ENCODE measurements at places on chromosomes 3 and 15.
A peak's percentile ranks its signal among the peaks of the same experiment; 100 is the strongest.

DNA sequence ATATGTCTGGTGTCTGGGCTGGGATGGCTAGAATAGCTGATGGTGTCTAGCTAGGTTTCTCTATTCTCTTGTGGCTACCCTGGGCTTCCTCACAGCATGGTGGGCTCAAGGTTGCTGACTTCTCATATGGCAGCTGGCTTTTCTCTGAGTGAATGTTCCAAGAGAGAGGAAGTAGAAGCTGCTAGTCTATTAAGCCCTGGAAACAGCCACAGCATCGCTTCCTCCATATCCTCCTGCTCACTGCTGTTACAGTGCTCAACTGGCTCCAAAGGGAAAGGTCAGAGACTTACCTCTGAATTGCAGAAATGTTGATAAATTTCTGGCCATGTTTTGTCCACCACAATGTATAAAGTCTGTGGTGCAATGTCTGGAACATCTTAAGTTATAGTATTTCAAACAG is 299.9 kb upstream of the ADAMTS9 start:
- no peak for DNase-seq

GRCh38 chr3:123633530-123633929 is 48.7 kb upstream of the HACD2 start:
- no peak for DNase-seq

GRCh38 chr3:67286586-67286985 is 288.5 kb downstream of the KBTBD8 start:
- DNase-seq = no peak

GRCh38 chr15:49423901-49424550 is 984 bp downstream of the FGF7 start:
- no peak for DNase-seq

GRCh38 chr15:84862214-84862975 is 22.1 kb upstream of the SLC28A1 start:
- DNase-seq = no peak

- no peak for DNase-seq
Measured at GRCh38 chr3:100023595-100023994, 90.7 kb downstream of the FILIP1L start.

- DNase-seq = no peak
Measured at GRCh38 chr15:99554880-99555488, 10.8 kb upstream of the MEF2A start.

- no peak for DNase-seq
Measured at GRCh38 chr15:92141607-92142006, 252.1 kb upstream of the ST8SIA2 start.

GRCh38 chr3:168984872-168985271 is 678.6 kb downstream of the MECOM start:
- no peak for DNase-seq

DNA sequence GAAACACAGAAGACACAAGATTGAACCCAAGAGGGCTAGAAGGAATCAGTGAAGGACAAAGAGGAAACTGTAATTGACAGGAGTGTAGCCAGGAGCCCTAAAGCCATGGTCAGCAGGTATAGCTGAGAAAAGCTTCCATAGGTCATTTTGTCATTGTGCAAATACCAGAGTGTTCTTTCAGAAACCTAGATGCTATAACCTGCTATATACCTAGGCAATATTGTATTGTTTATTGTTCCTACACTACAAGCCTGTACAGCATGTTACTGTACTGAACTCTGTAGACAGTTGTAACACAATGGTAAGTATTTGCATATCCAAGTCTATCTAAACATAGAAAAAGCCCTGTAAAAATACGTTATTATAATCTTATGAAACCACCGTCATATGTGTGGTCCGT is 119.3 kb upstream of the LRRFIP2 start:
- no peak for DNase-seq

DNA sequence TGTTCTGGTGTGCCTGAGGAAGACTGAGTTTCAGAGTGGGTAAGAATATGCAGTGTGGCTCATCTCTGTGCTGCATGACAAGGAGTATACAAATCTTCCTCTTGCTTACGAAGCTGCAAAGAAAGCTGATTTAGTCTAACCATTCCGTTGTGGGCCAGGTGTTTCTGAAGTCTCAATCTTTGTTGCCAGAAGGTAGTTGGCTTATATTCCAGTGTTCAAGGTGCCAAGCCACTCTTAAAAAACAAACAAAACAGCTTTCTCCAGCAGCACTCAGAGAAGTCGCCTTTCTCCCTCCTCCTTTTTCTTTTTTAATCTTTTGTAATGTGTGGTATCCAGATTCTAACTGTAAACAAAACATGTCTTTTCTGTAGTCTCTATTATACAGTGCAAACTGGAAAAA is 872.4 kb downstream of the NAALADL2 start:
- no peak for DNase-seq

GRCh38 chr3:143608966-143609365 is 239.3 kb downstream of the SLC9A9 start:
- DNase-seq = no peak

- peak; percentile 23 for DNase-seq
Measured at GRCh38 chr3:149120051-149120972, 9.1 kb upstream of the HPS3 start.

- DNase-seq = no peak
Measured at GRCh38 chr3:196274585-196274984, 12.9 kb downstream of the PCYT1A start.

GRCh38 chr3:182979674-182980191 is 605 bp downstream of the DCUN1D1 start:
- DNase-seq = no peak

- no peak for DNase-seq
Measured at GRCh38 chr15:68819495-68820294, 1.0 kb downstream of the ANP32A start.

- DNase-seq = no peak
Measured at GRCh38 chr3:48465237-48465530, 18.6 kb downstream of the ATRIP start.

DNA sequence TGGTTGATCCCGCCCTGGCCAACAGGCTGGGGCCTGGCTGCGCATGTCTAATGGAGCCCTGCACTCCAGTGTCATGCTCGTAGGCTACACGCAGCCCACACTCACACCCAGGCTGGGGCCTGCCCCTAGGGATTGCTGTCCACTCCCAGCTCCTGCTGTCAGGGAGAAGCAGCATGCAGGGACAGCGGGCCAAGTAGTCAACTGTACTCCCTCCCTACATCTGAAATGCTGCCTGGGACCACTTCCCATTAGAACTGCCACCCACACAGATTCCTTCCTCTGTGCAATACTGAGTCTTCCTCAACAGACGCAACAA is 16.1 kb downstream of the ALS2CL start:
- no peak for DNase-seq

DNA sequence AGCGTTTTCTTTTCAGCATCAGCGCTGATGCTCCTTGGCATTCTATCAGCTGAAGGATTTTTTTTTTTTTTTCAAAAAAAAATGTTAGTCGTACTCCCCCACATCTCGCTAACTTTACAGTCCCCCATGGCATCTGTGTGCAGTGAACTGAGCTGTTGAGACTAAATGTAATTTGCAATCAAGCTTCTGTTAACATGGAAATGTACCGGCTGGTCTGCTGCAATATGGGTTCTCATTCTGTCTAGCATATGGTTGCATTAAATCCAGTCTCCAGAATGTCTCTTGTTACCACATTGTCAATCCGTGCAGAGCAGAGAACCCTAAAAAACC is 32.2 kb upstream of the TPRG1 start:
- DNase-seq = no peak

GRCh38 chr15:64247906-64248541 is 85.2 kb upstream of the PPIB start:
- no peak for DNase-seq

DNA sequence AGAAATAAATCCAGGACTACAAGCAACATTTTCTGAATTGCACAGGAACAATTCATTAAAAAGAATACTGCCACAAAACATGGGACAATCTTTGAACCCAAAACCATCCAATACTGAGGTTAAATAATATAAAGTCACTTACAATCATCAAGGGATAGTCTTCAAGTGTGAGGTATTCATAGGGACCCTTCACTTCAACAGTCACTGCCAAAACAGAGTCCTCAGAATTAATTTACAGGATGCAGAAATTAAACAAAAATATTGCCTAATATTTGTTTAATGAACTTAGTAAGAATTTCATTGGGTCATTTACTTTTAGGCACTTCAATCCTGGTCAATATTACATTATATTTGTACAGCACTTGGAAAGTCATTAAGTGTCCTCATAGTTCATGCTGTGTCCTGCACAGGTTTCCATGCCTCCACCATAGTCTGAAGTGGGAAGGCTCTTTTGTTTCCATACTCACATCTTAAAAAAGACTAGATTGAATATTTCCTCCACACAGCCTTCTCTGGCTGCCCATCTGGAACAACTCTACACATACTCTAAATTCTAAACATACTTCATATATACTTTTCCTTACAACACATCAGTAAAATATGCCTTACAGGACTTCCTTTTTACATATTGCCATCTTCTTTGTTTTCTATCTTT is 31.6 kb upstream of the VPS39 start:
- no peak for DNase-seq

GRCh38 chr3:187889601-187890404 is 144.5 kb upstream of the BCL6 start:
- no peak for DNase-seq

DNA sequence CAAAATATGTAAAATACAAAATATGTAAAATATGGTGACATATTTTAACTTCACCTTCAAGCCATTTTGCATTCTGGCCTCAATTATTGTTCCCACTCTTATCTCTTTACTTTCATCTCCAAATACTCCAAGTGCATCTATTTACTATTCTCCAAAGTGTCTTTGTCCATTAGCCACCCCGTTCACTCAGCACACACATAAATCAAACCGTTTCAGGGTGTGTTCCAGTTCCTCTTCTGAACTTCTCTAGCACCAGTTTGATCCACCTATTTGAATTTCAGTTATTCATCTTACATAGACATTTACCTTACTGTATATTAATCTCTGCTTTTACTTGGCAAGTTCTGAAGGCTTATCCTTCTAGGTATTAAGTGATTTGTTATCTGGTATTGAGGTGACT is 45.1 kb downstream of the SGO1 start:
- DNase-seq = no peak

GRCh38 chr3:54909191-54909590 is 18.7 kb downstream of the LRTM1 start:
- peak; percentile 37 for DNase-seq

DNA sequence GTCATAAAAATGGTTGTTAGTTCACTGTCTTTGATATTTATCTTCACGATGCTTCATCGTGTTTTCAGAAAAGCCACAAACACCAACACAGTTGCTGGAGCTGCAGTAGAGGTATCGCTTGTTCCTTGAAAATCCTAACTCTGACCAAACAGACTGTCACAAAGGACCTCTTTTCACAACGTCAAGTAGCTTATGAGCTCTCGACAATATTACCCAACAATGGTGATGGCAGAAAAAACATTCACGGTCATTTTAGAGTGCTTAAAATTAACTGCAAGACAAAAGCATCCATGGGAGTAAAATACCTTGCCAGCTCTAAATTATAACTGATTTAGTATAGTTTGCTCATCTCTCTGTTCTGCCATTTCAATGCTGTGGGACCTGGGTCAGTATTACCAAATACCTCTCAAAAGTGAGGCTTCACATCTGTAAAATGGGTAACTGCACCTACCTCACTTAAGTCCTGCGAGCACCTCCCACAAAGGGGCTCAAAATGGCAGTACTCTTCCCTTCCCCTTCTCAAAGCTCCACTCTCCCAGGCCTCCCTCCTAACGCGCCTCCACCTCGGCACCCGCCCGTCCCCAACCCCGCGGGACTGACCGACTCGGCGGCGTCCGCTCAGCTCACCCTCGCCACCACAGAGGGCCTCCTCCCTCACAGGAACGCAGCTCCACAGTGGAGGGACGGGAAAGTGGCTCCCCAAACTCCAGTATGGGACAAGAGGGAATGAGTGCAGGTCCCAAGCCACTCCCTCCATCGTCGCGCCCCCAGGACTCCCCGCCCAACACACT is 546 bp downstream of the TRIM59 start:
- no peak for DNase-seq

DNA sequence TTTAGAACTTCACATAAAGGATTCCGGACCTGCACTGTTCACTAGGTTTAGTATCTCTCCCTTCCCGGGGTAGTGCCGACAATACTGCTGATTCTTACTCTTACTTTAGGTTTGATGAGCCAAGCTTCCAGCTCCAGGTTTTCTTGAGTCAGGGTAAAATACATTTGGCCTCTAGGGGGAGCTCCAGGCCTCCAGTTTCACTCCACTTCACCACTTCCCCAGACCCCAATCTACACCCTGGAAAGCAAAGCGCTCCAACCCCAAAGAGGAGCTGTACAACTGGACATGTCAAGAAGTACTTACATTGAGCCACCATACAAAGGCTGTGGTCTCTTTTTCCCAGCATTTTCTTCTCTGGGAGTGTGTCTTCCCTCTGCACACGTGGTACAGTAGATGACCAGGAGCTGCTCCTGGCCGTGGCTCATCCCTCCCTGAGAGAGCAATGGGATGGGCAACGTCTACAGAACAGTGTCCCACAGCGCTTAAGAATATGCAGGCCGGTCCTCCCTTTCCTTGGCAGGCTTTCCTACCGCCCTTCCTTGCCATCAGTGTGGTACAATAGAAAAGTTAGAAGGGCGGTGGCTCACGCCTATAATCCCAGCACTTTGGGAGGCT is 93.9 kb upstream of the CCDC80 start:
- DNase-seq = no peak

DNA sequence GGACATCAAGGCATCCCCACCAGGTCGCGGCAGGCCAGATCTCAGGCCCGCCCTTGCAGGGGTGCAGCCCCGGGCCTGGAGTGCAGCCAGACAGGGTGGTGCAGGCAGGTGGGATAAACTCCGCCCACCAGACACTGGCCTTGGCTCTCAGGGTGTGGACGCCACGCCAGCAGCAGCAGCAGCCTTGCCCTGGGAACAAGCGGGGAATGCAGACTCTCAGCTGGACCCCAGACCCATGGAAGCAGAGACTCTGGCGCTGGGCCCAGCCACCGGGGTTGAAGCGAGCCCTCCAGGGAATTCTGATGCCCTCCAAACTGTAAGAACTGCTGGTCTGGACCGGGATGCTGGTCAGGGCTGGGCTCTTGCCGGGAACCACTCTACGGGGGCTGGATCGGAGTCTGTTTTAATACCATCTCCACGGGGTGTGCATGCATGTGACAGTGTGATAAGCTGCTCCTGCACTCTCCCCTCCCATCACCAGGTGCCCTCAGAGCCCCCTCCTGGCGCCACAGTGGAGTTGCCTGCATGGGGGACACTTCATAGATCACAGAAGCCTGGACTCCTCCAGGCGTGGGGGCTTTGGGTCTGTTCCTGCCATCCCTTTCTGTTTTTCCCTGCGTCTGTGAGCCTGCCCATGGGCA is 142.7 kb downstream of the NSMCE3 start:
- no peak for DNase-seq

GRCh38 chr15:59174835-59175831 is 31.5 kb upstream of the LDHAL6B start:
- peak; percentile 34 for DNase-seq

GRCh38 chr15:44009038-44009437 is 182.2 kb downstream of the WDR76 start:
- DNase-seq = no peak

GRCh38 chr3:195198426-195199346 is 72.3 kb downstream of the XXYLT1 start:
- no peak for DNase-seq

- DNase-seq = no peak
Measured at GRCh38 chr3:117633207-117633606, 923.6 kb downstream of the TUSC7 start.
